ENCODE measurements at places on chromosomes 5 and 9.

DNA sequence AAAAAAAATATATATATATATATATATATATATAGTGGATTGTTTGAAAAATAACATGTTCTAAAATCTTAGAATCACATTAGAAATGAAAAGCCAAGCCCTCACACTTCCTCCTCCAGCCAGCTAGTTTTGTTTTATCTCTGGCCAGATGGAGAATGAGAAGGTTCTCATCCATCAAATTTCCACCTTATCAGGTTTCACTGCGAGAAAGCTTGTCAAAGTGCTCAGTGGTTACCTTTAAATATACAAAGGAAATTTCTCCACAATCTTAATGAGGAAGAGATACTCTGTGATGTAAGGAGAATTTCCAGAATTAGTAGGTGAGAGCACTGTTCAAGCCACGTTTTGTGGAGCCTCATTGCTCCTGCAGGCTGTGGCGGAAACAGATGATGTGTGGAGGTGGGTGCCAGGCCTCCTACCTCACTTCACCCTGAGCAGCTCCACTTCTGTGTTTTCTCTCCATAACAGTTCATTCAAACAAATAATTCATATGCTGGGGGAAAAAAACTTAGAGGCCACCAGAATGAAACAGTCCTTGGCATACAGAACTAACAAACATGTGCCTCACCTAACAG is 71.9 kb downstream of the CDK5RAP2 start:
- DNase-seq, result no peak

DNA sequence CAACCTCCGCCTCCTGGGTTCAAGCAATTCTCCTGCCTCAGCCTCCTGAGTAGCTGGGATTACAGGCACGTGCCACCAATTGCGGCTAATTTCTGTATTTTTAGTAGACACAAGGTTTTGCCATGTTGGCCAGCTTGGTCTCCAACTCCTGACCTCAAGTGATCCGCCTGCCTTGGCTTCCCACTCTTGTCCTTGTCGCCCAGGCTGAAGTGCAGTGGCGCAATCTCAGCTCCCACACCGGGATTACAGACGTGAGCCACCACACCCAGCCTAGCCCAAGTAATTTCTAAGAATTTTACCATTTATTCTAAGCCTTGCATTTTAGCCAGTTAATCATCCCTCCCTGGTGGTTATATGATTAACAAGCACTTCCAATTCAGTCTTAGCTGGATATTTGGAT is 11.0 kb downstream of the NAIP start:
- peak; percentile 23 for DNase-seq

GRCh38 chr9:116151966-116152381 is 1.6 kb upstream of the PAPPA start:
- DNase-seq, result no peak

- peak; percentile 81 for DNase-seq
Observed at GRCh38 chr5:132064738-132065331, 4.4 kb downstream of the IL3 start.

GRCh38 chr9:120572472-120572871 is 7.5 kb downstream of the CDK5RAP2 start:
- no peak for DNase-seq

- DNase-seq, result no peak
Observed at GRCh38 chr9:137982200-137982599, 104.6 kb downstream of the CACNA1B start.

DNA sequence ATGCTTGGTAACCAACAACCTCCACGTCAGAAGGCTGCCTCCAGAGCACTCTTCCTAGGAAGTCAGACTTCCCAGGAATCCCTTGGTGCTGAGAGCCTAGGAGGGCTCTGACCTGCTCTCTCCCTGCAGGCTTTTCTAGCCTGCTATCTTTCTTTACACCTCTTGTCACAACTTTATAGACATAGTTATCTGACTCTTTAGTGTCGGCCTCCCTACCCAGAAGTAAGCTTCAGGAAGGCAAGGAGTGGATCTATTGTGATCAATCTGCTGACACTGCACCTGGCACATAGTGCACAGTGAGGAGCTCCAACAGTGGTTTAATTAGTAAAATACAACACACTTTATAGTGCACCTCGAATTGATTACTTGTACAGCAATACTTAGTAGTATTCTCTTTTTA is 2.3 kb downstream of the AFAP1L1 start:
- DNase-seq, result no peak

GRCh38 chr5:119287547-119288111 is 68.2 kb upstream of the TNFAIP8 start:
- no peak for DNase-seq

- DNase-seq, result no peak
Observed at GRCh38 chr5:107812570-107813141, 141.9 kb upstream of the EFNA5 start.

- no peak for DNase-seq
Observed at GRCh38 chr9:136007276-136007933, 46.2 kb upstream of the UBAC1 start.
